ENCODE measurements at places on chromosomes 1 and 21.

DNA sequence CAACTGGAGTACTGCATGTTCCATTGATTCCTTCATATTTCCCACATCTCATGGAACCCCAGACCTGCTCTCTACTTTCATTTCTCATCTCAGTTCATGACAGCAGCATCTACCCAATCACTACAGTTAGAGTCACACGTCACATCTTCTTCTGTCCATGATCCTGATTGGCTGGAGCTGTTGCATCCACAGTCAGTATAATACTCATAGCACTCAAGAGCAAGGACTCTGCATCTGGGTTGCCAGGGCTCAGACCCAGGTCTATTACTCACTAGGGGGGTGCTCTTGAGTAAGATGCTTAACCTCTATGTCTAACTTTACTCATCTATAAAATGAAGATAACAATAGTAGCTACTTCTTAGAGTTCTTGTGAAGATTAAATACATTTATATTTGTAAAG, 4.4 kb upstream of the XPR1 start:
- DNase-seq: no peak

GRCh38 chr1:107669996-107670395, 295.0 kb downstream of the VAV3 start:
- no peak for DNase-seq

GRCh38 chr1:198493329-198493728, 47.2 kb downstream of the ATP6V1G3 start:
- no peak for DNase-seq

GRCh38 chr1:201013991-201014815, 9.3 kb downstream of the KIF21B start:
- no peak for DNase-seq

GRCh38 chr1:188022661-188023060, 1193.9 kb downstream of the PLA2G4A start:
- no peak for DNase-seq

- DNase-seq: no peak
Observed at GRCh38 chr1:184840596-184840995, 85.9 kb upstream of the EDEM3 start.

- no peak for DNase-seq
Observed at GRCh38 chr1:160629286-160630210, 17.3 kb downstream of the SLAMF1 start.

GRCh38 chr21:35467566-35467965, 418.5 kb upstream of the RUNX1 start:
- no peak for DNase-seq

- no peak for DNase-seq
Observed at GRCh38 chr1:244302876-244303609, 148.7 kb downstream of the ADSS2 start.

GRCh38 chr1:82160903-82161302, 360.2 kb downstream of the ADGRL2 start:
- DNase-seq: no peak

DNA sequence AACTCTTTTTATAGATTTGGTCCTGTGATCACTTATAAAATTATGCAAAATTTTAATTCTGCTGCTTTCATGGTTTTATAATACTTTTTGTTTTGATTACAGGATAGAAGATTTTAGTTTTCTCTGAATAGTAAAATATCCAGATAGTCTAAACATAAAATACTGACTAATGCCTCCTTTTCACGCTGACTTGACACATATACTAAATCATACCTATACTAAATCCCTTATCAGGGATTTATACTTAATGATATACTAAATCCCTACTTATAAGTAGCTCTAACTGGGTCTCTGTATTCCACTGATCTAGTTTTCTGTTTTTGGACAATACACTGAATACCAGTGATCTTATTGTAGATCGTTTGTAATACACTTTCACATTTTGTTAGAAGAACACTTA, 128.0 kb downstream of the USP25 start:
- DNase-seq: no peak

GRCh38 chr21:17607684-17608083, 5.0 kb downstream of the BTG3 start:
- DNase-seq: no peak

- no peak for DNase-seq
Observed at GRCh38 chr1:202756391-202756790, 46.1 kb upstream of the SYT2 start.

DNA sequence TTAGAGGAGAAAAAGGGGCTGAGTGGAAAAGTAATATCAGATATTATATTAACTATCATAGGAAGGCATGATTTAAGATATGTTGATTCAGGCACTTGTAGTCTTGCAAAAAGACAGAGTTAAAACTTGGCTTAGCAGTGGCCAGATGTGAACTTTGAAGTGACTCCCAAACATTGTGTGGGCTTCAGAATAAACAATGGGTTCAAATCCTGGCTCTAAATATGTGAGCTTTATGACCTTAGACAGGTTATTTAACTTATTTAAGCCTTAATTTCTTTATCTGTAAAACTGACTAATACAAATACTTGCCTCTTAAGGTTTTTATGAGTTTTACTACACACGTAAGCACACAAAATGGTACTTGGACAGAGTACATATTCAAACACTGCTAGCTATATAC, 85.9 kb downstream of the TNFSF18 start:
- DNase-seq: no peak

GRCh38 chr1:162360237-162360873, 16.3 kb downstream of the SPATA46 start:
- DNase-seq: no peak

DNA sequence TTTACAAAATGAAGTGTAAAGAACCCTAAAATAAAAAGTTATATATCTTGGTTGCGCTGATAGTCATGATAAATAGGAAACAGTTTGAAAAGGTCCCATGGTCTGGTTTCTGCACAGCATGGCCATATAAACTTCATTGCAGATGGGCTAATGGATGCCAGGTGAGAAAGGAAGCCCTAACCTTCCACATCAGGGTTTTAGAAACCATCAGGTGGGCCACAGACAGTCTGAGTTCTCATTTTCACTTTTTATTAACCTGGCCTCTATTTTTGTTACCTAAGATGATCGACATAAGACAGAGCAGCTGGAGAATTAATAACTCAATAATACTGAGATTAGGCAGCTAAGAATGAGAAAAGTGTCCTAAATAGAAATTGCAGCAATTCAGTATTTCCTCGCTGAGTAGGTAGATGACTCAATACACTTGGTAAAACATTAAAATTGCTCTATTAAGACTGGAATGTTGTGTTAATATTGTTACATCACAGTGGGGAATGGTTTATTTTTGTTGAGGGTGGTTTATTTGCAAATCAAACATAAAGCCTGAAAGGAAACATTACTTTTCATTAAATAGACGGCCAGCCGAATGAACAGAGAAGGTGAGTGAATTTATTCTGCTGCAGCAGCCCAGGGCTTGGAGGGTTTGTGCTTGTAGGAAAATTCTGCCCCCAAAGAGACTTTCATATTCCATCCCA, 21.1 kb downstream of the C1orf21 start:
- no peak for DNase-seq

DNA sequence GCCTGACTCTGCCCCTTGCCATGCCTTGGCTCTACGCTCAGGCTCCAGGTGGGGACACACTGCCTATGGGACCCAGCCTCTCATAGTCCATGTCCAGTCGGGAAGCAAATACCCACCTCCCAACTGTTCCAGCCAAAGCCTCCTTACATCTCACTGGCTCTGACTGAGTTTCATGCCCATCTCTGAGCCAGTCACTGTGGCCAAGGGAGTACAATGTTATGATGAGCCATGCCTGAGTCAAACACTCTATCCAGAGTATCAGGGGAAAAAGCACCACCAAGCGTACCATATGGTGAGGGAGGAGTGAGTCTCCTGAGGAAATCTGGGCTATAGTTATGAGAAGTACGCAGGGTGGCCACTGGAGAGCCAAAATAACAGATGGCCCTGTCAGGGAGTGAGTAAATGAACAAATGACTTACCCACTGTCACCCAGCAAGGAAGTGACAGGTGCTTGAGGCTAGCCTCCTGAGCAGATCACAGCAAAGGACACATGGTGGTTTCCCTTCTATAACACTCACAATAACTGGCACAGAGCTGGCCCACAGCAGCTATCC, 236.6 kb upstream of the GJB5 start:
- DNase-seq: no peak

DNA sequence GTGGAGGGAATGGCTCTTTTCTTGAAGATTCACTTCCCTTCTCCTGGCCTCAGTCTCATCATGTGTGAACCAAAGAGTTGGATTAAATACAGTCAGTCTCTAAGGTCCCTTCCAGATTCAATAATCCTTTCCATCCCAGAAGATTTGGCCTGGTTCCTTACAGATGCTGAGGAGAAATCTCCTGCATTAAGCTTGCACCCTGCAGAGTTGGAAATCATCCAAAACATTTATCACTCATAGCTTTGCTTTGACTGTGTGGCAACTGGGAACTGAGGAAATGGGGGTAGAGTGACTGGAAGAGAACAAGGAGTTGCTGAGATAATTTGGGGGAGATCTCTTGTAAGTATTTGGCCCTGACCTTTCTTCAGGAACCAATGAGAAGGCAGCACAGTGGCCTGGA, 220.5 kb upstream of the SGIP1 start:
- DNase-seq: no peak

DNA sequence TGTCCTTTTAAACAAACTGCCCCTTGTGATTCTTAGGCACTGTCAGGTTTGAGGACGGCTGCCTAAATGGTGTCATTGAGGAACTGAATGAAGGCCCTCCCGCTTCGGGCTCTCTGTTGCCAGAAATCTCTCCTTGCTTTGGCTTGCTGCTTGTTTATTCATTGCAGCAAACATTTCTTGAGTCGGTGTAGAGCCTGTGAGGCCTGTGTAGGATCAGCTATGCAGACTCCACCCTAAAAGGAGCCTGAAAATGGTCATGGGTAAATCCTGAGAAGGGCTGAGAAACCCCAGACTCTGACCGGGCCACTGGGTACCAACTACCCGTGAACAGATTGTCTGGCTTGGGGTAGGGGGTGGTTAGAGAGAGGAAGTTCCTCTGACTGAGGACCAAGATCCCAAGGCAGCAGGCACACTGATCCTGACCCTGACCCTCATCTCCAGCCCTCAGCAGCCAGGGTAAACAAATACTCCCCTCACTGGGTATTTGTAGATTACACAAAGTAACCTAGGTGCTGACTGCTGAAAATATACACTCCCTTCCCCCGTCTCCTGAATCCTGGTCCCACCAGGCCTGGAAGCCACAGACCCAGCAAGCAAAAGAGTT, 3.1 kb downstream of the IL6R start:
- no peak for DNase-seq

- DNase-seq: no peak
Observed at GRCh38 chr1:87512431-87512830, 183.8 kb downstream of the LMO4 start.

DNA sequence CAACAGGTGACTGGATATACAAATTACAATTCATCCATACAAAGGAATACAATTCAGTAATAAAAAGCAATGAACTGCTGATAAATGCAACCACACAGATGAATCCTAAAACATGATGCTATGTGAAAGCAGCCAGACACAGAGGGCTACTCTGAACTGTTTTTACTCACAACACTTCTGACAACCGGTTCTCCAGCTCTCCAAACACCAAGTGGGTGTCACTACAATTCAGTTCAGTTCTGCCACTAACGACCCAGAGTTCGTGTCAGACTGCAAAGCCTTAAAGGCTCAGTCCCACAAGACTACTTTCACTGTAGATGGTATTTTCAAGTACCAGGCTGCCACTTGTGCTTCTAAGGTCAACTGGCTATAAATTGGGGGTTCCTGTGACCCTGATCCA, 119.4 kb downstream of the SLC16A1 start:
- DNase-seq: no peak

DNA sequence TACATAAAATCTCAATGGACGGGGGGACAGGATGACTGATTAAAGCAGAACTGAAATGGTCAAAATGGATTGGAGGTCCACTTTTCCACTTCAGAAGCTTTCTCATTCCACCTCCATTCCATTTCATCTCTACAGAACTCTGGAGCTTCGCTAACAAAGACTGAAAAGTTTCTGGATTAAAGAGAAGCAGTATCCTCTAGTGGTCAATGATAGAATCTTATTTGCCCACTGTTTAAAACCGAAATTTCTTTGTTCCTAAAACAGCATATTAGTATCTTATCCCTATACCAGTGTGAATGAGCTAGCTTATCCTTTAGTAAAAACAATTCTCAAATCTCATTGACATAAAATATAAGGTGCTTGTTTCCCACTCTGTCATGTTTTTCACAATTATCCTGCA, 890.6 kb downstream of the KCNT2 start:
- DNase-seq: no peak
